SK-N-SH (cell line): ENCODE measurements at places on chromosomes 2 and 18. TPM values are rescaled to one million over a fixed set of nuclear protein-coding genes. Genes with fewer than 3 reads are reported as not detected.

TRIB2 gene
- polyA plus RNA-seq, result 21.0 and 27.5 TPM in 2 replicates

REG3A gene
- polyA plus RNA-seq, result not detected in 2 replicates

PCARE gene
- polyA plus RNA-seq, result not detected in 2 replicates

SCG2 gene
- 373 and 509 TPM in 2 replicates for polyA plus RNA-seq

RIT2 gene
- polyA plus RNA-seq, result 0.06 TPM in 1 of 2 replicates, not detected in the other

DNA sequence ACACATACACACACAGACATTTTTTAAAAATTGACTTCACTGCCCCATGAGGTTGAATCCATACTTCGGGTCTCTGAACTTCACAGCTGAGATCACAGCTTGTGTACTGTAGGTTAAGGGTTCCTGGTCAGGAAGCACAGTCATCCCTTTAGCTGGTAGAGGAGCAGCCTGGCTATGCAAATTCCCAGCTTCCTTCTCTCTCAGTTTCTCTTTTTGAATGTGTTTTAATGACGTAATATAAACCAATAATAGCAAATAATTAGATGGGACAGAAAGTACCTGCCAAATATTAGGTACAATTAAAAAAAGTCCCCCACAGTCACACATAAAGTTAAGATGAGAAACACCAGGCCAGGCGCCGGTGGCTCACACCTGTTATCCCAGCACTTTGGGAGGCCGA lies 178.7 kb downstream of the ZNF385B start:
- no peak overlapping the region for H3K4me3 ChIP-seq
- H3K27me3 ChIP-seq, result no peaks in the 10 kb centered on the region
- no peak for DNase-seq
- H3K27ac ChIP-seq, result no peak overlapping the region
- no peaks in the 10 kb centered on the region for H3K36me3 ChIP-seq

- no peak for DNase-seq
- peak overlapping the region; percentile 89 for H3K27ac ChIP-seq
- no peaks in the 10 kb centered on the region for H3K27me3 ChIP-seq
Measured at GRCh38 chr2:27958711-27959378, 68.3 kb downstream of the BABAM2 start.

GRCh38 chr2:164835302-164835701 lies 6.3 kb downstream of the COBLL1 start:
- H3K4me3 ChIP-seq, result no peak overlapping the region
- peaks cover 1% of the 10 kb centered on the region for H3K4me1 ChIP-seq
- no peaks in the 10 kb centered on the region for H3K27me3 ChIP-seq
- H3K36me3 ChIP-seq, result no peaks in the 10 kb centered on the region
- DNase-seq, result no peak
- no peak overlapping the region for H3K27ac ChIP-seq

DNA sequence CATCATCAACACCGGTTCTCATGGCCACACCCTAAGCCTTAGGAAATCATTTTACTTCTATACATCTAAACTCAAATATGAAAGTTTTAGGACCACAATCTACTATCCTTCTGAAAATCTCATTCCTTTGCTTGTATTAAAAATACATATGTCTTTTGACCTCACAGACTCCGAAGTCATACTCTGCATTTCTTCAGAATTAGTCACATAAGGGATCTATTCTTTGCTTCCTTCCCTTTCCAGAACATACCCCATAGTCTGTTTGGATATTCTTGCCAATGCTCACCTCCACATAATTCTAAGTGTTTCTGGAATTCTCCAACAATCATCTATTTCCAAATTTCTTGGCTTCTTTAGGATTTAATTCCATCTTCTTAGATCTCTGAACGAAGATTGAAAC lies 14.2 kb upstream of the DSG1 start:
- H3K36me3 ChIP-seq, result no peaks in the 10 kb centered on the region
- no peaks in the 10 kb centered on the region for H3K4me1 ChIP-seq
- H3K27ac ChIP-seq, result no peak overlapping the region
- no peak for DNase-seq

- H3K4me3 ChIP-seq, result no peak overlapping the region
- no peaks in the 10 kb centered on the region for H3K36me3 ChIP-seq
- H3K4me1 ChIP-seq, result no peaks in the 10 kb centered on the region
Measured at GRCh38 chr2:219783359-219783975, 156.0 kb downstream of the SLC4A3 start.
